ENCODE measurements at places on chromosomes 1 and 21. TPM values are rescaled to one million over a fixed set of nuclear protein-coding genes. Genes with fewer than 3 reads are reported as not detected.

GRCh38 chr1:150269451-150269850 lies 635 bp upstream of the APH1A start:
- DNase-seq = no peak

DNA sequence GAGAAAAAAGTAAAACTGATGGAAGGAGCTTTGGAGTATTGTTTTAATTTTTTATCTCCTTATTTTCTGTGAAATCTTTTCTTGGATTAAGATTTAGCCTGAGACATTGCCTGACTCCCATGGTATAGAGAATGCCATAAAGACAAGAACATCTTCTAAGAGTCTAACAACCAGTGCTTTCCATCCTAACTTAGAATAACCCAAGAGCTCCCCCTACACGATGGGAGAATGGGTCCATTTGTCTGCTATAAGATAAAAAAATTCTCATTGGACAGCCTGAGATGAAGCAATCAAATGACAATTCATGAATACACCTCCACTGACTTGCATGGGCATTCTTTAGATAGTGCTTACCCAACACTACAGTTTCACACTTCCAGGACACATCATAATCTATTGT lies 478.1 kb downstream of the TTLL7 start:
- no peak for DNase-seq

GRCh38 chr1:15207829-15208429 lies 39.1 kb upstream of the FHAD1 start:
- no peak for DNase-seq

GRCh38 chr21:46361176-46361575 lies 37.2 kb downstream of the PCNT start:
- DNase-seq = no peak

- no peak for DNase-seq
Observed at GRCh38 chr1:208475951-208476845, 232.0 kb upstream of the PLXNA2 start.

The PTAFR gene
- 0.40 TPM for total RNA-seq

All from activated CD4-positive, alpha-beta T cell treated with anti-CD3 and anti-CD28 coated beads, Interleukin-2, amount 10 ng/mL, durations not matched to agents 24 days and 14 days (primary cell).